ENCODE measurements at places on chromosomes 16 and 17.

GRCh38 chr17:8459831-8460230, 24.1 kb downstream of the NDEL1 start:
- no peak for DNase-seq

DNA sequence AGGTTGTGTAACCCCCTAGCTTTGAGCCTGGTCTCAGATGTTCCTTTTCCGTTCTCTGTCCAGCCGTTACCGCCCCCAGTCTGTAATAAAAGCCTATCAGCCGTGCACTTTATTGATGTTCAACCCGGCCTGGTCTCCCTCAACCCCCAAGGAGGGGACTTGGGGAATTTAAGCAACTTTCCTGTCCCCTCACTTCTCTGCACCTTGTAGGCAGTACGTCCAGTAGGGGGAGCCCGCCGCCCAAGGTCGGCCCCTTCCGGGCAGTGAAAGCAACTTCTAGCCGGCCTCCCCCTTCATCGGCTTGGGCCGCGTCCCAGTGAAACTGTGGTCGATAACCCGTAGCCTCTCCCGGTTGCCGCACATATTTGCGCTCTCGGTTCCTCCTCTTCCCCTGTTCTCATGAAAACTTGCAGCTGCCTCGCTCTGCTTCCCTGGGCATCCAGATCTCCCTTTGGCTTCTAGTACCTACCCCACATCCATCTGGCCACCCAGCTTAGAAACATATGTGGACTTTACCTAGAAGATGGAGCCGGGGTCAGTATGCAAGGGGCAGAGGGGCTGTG, 7.9 kb downstream of the PNPO start:
- DNase-seq = peak; percentile 32

DNA sequence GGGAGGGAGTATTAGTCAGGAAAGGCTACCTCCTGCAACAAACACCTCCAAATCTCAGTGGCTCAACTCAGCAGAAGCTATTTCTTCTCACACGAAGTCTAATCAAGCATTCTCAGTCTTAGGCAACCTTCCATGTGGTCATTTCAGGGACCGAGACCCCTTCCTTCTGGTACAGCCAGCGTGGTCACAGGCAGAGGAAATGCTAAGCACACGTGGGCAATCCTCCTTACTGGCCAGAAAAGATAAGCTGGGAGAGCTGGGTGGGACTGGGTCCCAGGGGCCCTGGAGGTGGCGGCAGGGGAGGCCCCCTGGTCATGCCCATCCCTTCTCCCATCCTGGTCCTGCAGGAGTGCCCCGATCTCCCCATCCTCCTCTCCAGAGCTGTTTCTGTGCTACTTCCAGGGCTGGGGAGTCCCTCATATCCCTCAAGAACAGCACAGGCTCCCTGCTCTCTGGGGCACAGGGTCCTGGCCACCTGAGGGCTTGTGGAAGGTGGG, 5.7 kb upstream of the CX3CL1 start:
- DNase-seq = no peak

- no peak for DNase-seq
These were observed 17.1 kb downstream of the OSBPL7 start for GRCh38 chr17:47804461-47804860.

DNA sequence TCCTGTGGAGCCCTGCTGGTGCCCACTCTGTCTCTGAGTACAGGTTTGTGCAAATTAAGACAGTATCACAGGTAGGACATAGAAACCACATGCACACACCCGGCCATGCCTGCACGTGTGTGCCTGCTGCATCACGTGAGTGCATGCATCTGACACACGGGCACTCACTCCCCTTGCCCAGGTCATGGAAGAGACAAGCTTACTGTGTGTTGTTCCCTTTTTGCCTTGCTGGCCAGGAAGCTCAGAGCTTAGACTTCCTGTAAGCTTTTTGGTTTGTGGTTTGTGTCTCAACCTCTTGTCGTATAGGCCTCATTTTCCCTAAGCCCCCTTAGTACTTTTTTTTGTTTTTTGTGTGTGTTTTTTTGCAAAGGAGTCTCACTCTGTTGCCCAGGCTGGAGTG, 25.0 kb downstream of the ZNF469 start:
- no peak for DNase-seq

Measured in skeletal muscle cell (primary cell).